ENCODE measurements at places on chromosomes 6 and 20. TPM values are rescaled to one million over a fixed set of nuclear protein-coding genes. Genes with fewer than 3 reads are reported as not detected.
A peak's percentile ranks its signal among the peaks of the same experiment; 100 is the strongest.

DNA sequence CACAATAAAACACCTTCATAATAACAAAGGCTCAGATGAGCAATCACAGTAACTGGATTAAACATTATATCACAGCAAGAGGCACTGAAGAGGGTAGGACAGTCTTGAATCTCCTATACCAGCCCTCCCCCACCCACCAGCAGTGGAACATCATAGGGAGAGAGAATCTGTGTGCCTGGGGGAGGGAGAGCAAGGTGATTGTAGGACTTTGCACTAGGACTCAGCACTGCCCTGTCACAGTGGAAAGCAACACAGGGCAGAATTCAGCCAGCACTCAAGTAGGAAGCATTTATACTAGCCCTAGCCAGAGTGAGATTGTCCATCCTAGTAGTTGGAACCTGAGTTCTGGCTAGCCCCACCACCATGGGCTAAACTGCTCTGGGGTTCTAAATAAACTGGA, 400.2 kb downstream of the HAO1 start:
- no peak for DNase-seq

DNA sequence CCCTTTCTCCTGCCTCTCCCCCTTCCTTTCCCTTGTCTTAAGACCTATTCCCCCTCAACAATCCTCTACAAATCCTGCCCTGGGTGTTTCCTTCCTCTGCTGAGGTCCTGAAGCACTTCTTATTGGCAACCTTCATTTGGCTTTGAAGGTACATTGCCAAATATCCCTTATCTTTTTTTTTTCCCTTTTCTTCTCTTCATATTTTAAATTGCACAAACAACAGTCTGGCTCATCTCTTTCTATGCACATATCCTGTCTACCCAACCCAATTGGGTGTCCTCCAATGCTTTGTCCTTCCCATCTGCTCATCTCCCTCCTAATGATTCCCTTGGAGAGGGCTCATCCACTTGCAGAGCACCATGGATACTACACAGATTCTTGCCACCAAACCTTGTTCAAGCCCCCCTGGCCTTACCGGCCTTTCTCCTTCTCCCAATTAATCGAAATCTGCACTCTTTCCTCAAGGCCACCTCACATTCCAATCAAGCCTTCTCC, 537.9 kb upstream of the JARID2 start:
- DNase-seq = no peak

GRCh38 chr6:56786256-56786655, 143.6 kb upstream of the DST start:
- DNase-seq = no peak

GRCh38 chr6:74369556-74369993, 673.6 kb downstream of the CD109 start:
- DNase-seq = no peak

DNA sequence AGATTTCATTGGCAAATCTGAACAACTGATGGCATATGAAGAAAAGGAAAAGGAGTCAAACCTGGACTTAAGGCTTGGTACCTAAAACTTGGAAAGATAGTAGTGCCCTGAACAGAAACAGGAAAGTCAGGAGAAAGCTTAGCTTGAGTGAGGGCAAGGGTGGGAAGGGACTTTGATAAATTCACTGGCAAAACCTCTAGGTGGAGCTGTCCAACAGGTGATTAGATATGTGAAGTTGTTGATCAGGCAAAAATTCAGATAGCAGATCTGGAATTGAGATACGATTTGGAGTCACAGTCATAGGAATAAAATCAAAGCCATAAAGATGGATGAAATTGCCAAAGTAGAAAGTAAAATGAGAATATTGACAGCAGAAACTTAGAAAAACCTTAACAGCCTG, 16.1 kb upstream of the ZNF292 start:
- DNase-seq = peak; percentile 32

DNA sequence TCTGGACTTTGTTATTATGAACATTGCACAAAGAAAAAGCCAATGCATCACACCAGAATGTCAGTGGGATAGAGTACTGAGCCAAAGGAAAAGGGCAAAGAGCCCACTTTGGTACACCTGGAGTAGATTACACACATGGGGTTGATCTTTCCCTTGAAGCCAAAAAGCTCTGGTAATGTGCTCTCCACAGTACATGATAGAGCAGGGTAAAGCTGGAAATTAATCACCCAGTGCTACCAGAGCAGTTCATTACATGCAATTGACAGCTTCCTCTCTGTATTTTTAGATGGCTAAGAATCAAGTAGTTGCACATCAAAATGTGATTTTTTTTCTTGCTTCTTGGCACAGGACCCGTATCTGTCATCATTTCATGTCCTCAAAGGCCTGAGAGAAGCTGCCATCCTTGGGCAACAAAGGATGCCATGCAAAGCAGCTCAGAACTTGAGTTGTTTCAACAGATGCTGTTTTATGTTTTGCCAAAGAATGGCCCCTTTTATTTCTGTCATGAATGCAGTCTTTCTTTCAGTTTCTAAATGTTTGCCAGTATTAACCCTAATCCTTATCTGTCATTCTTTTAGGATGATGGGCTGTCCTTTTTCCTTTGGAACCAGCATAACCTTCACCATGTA, 88.1 kb downstream of the HDGFL1 start:
- DNase-seq = no peak

DNA sequence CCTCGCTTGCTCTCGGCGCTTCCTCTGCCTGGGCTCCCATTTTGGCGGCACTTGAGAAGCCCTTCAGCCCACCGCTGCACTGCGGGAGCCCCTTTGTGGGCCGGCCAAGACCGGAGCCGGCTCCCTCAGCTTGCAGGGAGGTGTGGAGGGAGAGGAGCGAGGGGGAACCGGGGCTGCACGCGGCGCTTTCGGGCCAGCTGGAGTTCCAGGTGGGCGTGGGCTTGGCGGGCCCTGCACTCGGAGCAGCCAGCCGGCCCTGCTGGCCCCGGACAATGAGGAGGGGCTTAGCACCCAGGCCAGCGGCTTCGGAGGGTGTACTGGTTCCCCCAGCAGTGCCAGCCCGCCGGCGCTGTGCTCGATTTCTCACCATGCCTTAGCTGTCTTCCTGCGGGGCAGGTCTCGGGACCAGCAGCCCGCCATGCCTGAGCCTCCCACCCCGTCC, 10.2 kb upstream of the SRPK1 start:
- no peak for DNase-seq

- DNase-seq = no peak
These were observed 90.6 kb upstream of the MLN start for GRCh38 chr6:33894438-33894837.

DNA sequence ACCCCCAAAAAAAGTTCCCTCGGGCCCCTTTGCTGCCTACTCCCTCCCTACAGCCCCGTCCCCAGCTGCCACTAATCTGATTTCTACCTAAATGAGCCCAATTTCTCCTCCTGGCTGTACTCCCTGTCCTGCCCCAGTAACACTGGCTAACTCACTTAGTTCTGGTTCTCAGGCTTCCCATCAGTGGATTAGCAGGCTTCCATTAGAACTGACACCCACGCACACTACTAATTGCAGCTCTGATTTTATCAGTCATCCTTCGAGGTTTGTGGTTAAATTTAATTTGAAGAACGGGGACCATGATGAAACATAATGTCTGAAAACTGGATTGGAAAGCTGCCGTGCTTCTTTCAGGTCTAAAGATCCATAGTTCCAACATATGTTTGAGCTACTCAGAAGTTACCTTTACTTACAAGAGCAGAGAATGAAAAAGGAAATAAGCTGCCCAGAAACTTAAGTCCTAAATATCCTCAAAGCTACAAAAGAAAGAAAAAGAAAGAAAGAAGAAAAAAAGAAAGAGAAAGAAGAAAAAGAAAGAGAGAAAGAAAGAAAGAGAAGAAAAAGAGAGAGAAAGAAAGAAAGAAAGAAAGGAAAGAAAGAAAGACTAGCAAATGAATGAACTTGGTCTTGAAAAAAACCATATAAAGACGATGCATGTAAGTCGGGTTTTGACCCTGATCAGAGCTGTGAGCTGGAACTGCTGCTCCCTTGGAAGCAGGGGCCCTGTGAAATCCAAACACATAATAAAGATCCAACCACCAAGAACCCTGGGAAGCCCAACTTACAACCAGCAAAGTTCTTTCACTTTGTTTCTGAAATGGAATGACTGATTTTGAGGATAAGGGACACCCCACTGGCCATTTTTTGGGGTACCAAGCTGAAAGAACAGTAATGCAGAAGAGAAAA, 51.7 kb downstream of the CNKSR3 start:
- no peak for DNase-seq

DNA sequence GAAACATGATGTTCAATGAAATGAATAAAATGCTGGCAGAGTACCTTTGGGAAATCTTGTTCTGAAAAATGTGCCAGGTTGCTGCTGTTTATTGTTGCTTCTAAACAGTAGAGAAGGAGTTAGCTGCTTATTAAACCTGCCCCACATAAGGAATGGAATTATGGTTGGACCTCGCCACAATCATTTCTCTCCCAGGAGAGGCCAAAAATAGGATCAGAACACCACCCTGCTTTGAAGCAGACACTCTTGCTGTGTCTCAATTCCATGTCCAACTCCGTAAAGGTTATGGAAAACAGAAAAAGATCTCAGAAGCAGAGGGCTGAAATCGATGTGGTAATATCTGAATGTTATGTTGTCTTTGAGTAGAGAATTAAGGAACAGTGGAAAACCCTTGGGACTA, 27.9 kb downstream of the AFG1L start:
- no peak for DNase-seq

DNA sequence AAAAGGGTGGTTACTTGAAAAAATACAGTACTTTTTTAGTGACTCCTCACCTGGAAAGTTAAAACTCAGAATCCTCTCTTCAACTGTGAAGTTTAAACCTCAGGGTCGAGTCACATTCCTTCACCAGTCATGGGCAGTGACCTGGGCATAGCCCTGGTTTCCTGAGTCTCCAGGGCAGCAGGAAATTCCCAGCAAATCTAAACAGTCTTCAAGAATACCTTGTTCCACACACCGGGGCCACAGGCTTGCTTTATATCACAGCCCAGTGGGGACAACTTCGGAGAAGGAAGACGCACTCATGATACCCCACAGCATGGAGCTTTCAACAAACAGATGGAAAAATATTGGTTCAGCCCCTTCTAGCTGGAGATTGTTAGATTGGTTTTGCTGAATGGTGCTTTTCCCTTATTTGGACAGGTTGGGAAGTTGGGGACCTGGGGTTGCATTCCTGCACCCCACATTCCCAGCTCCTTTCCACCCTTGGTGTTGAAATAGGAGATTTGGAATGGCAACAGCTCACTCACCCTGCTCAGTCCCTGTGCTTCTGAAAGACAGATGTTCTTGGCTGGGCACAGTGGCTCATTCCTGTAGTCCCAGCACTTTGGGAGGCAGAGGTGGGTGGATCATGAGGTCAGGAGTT, 113.0 kb upstream of the TMEM170B start:
- no peak for DNase-seq

DNA sequence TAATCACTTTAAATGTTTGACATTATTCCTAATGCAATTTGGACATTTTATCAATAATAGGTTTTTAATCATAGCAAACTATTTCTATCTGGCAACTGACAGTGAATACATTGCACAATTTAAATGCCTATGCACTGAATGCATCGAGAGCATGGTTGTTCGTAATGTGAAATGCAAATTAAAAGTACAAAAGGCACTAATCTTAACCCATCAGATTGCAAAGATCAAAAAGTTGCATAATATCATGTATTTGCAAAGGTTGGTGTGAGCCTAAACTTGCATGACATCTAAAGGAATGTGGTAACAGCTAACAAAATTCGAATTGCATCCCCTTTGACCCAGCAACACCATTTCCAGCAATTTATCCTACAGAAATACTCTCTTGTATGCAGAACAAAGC, 469.9 kb upstream of the IRAK1BP1 start:
- DNase-seq = no peak

- DNase-seq = no peak
These were observed 24.2 kb downstream of the CGA start for GRCh38 chr6:87070741-87071140.

GRCh38 chr6:31717499-31718222, 2.5 kb downstream of the LY6G6D start:
- no peak for DNase-seq

DNA sequence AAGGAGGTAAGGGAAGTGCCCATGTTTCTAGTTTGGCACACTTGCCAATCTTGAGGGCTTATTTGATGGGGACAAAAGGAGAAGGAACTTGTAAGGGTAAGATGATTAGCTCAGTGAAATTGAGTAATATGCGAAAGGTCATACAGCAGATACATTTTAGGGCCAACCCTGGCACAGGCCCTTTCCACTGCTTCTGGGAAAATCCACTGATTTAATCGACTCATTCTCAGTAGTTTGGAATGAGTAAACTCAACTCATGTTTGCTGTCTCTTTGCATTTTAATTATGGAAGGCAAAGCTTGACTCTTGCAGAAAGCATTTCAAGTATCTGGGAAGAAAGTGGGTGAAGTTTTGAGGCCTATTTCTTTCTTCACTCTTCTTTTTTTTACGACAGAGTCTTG, 20.0 kb downstream of the PHF20 start:
- DNase-seq = no peak

GRCh38 chr6:42555477-42556457, 8.1 kb upstream of the UBR2 start:
- DNase-seq = no peak

GRCh38 chr6:39835821-39836295, 43.7 kb downstream of the DAAM2 start:
- no peak for DNase-seq

GRCh38 chr6:108653949-108654348, 93.2 kb downstream of the FOXO3 start:
- peak; percentile 27 for DNase-seq

Gene KHDC1L
- not detected for total RNA-seq

Gene PNLDC1
- 0.23 TPM for total RNA-seq

Gene CFB
- total RNA-seq = 476 TPM

Gene SLC24A3
- 19.9 TPM for total RNA-seq

All from mucosa of gallbladder (tissue), 1 donor.